ENCODE measurements at places on chromosomes 7 and 10.

- no peak for DNase-seq
These were observed 101.0 kb downstream of the SKIDA1 start for GRCh38 chr10:21424459-21424861.

GRCh38 chr10:7969623-7970022 is 84.9 kb upstream of the GATA3 start:
- no peak for DNase-seq

DNA sequence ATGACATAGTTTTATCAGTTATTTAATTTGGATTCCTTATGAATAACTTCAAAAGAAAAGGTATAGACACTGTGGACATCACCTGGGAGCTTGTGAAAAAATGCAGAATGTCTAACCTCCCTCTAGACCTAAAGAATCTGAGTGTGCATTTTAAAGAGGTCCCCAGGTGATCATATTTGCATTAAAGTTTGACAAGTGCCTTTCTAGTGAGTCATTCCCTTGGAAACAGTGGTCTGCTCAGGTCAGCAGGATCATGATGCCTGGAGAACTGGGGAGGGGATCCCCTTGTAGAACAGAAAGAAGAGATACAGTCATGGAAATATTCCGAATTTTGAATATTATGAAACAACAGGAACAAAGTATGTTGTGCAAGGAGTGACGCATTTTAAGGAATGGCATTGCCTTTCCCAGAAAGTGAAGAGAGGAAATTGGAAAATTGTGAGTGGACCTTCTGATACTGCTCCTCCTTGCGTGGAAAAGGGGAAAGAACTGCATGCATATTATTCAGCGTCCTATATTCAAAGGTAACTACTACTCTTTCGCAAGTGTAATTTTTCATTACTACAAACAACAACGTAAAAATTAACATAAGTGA is 4.6 kb downstream of the STEAP2 start:
- DNase-seq, result no peak

DNA sequence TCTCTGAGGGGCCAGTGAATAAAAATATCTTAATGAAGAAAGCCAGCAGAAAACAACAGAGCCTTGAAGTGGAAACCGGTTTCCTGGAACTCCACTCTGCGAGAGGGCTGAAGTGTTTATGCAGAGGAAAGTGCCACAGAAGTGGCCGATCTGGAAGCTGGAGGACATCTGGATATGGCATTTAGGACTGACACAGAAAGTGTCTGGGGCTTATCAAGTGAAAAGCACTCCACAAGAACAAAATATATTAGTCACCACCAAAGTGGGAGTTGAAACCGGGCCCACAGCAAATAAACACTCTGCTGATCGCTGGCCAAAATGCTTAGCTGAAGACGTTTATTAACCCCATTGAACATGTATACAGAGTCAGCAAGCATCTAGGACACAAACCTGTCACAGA is 7.8 kb downstream of the NOD1 start:
- no peak for DNase-seq

DNA sequence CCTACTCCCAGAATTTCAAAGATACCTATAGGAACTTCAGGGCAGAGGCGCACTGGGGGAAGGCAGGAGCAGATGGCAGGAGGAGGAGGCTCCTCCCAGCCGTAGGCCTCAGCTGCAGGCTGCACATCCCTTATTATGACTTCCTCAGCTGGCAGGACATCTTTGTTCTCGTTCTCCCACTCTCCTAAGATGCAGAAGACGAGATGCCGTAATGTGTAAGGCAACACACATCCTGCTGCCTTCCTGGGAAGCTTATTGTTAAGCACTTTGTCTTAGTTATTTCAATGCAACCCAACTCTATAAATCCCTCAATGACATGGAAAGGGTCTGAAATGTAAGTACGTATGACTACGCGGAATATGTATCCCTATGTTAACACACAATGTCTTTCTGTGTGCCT is 599.8 kb upstream of the MGMT start:
- no peak for DNase-seq

- no peak for DNase-seq
These were observed 1.4 kb downstream of the VOPP1 start for GRCh38 chr7:55570939-55571338.

GRCh38 chr7:64639267-64640001 is 26.5 kb upstream of the ZNF107 start:
- DNase-seq, result no peak

DNA sequence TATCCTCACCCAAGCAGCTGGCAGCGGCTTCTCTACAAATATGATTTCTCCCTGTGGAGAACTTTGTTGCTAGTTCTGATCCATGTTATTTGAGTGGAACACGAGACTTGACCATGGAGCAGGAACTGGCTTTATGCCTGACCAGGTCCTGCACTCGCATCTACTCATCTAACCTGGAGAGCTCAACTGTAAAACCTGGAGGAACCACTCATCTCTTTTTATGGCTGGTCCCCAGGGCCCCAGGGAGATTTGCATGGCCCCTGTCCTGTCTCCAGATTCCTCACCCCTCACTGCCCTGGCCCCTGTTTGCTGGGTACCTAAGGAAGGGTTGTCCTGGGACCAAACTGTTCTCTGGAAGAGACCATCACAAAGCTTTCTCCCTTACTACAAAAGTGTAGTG is 16.0 kb downstream of the TCAF1 start:
- DNase-seq, result no peak

- no peak for DNase-seq
These were observed 7.5 kb upstream of the SH2D4B start for GRCh38 chr10:80530251-80530650.

DNA sequence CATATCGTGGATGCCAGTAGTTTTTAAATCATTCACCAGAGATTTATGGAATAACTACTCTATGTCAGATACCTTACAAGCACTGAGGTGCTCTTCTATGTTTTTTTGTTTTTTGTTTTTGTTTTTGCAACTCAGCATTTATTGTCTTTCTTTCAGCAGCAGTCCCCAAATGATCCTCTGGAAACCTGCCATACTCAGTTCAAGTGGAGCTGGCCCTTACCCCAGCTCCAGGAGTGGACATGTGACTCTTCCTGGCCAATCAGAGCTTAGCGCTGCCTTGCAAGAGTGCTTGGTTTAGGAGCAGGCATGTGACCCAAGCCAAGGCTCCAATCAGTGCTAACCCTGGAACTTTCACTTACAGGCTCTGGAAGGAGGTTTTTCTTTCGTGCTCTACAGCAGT is 356.6 kb upstream of the ZMIZ1 start:
- DNase-seq, result no peak

DNA sequence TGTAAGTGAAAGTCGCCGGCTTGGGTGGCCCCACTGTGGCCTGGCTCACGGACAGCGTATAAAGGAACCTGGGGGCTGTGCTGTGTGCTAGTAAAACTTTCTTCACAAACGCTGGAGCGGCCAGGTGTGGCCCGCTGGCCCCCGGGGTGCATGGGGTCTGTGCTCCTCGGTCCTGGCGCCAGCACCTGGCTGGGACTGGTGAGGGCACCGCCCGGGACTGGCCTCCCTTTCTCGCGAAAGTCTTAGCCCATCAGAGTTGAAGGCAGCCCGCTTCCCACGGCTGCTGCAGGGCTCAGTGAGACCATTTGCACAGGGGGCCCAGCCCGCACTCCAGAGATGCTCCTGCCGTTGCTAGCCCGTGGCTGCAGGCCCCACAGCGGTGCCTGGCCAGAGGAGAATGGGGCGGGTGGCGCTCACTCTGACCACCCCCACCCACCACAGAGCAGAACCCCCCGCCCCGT is 5.8 kb downstream of the PWWP2B start:
- DNase-seq, result no peak

GRCh38 chr10:15723803-15724202 is 4.1 kb upstream of the ITGA8 start:
- DNase-seq, result no peak

- no peak for DNase-seq
These were observed 847.0 kb downstream of the TYW1 start for GRCh38 chr7:67843615-67844014.

GRCh38 chr10:45561952-45562351 is 110.6 kb downstream of the ZFAND4 start:
- DNase-seq, result no peak

DNA sequence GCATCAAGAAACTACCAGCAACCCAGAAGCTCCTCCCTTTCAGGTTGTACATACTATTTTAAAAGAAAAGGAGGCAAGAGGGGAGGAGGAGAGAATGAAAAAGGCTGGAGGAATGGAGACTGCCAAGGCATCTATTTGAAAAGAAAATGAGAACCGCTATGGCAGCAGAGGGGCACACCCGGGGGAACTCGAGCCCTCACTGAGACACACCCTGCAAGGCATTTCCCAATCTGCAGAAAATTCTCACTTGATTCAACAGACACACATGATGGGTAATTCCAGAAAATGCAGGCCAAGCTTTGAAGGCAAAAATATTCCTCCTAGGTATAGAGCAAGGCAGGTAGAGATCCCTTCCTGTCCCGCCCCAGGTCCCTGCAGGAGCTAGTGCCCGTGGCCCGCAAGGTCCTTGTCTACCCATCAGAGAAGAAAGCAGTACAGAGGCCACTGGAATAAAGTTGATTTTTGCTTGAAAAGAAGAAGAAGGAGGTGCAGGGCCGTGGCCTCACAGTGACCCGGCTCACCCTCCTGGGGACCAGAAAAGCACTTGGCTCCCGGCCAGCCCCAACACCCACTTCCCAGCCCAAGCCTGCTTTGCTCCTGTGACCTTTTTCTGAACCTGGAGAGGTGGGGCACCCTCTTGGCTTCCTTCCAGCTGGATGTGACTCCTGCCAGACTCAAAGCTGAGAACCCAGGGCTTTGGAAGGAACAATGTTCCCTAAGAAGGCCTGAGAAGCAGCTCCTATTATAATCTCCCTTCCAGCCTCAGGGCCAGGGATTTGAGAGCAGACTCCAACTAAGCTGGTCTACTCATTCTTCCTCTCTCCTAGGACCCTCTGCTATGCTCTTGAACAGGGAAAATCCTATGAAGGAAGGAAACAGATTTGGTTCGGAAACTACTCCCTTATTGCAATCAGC is 6.2 kb upstream of the PIK3CG start:
- no peak for DNase-seq

DNA sequence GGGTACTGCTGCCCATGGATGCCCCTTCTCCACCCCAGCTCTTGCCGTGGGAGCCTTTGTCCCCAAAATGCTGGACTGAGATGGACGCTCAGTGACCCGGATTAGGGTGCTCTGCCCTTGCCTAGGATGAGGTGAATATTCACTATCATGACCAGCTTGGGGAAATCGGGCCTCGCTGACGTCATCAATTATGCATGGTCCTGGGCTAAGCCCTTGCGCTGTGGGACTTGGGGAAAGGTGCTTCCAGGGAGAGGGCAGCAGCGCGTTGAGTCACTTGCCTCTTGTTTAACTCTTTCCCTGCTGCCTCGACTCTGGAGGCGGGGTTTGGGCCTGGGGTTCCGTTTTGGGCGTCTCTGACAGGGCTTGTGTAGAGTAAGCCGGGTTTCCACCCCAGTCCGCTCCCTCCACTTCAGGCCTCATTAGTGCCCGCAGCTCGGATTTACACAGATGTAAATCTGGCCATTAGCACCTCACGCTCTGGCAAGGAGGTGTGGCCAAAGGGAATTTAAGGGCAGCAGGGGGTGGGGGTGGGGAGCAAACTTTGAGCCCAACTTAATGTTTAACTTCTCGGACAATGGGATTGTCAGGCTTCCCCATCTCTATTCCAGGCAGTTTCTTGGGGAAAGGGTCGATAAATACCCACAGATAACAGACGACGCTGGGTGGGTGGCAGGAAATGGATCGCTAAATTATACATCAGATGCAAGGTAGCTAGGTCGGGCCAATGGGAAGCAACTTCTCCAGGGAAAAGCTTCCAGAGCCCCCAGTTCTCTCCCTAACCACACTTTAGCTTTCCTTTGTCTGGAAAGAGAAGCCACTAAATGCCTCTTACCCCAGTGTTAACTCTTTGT is 51.3 kb upstream of the TCF7L2 start:
- no peak for DNase-seq

DNA sequence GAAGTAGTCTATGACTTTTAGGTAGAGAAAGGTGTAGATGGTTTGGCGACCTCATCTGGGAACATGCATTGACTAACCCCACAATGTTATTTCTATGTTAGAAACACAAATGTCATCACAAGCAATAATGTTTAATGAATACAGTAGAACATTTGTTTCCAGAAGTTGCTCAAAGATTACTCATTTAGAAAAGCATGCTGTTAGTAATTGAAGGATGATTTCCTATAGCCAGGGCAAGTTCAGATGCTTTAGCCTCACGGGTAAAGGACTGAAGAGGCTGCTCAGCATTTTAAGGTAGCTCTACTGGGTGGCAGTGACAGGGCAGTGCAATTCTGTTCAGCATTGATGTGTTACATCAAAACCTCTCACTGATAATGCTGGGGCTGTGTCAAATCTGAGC is 199.3 kb upstream of the FZD1 start:
- no peak for DNase-seq

GRCh38 chr7:32070406-32071360 is at the start of gene PDE1C:
Gene PDE1C, minus strand, starts transcription at chr7:32070407.
- peak; percentile 29 for DNase-seq

- no peak for DNase-seq
These were observed 1.2 kb upstream of the AHR start for GRCh38 chr7:17297243-17297642.

DNA sequence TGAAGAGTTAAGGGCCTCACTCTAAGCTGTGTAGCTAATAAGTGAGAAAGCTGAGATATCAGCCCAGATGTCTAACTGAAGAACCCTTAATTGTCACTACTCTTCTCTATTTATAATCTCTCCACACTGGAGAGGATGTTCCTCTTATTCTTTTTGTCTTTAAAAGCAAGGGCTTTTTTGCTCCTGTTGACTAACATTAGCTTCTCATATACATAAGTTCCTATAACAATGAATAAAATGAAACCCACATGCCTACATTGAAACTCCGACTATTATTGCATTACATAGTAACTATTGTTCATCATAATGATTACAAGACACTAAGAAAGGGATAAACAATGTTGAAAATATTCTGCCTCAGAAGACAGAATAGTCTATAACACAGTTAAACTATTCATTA is 67.1 kb downstream of the GNAT3 start:
- no peak for DNase-seq

DNA sequence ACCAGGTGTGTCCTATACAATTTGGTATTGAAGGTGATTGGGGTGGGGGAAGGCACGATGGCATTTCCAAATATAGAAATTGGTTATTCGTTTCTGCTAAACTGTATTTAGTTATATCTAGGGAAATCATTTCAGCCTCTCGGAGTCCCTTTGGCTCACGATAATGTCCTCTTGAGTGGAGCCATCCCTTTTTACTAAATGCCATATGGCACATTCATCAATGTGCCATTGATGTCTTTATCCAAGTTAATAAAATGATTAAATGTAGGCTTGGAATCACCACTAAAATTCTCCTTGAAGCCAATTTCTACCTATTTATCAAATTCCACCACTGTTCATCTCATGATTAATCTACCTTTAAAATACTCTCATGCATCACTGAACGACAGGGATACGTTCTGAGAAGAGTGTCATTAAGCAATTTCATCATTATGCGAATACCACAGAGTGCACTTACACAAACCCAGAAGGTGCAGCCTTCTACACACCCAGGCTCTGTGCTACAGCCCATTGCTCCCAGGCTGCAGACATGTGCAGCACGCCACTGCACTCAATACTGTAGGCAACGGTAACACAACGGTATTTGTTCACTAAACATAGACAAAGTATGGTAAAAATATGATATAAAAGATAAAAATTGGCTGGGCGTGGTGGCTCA is 219.2 kb upstream of the C7orf33 start:
- DNase-seq, result no peak
